ENCODE measurements at places on chromosomes 1 and 21.

DNA sequence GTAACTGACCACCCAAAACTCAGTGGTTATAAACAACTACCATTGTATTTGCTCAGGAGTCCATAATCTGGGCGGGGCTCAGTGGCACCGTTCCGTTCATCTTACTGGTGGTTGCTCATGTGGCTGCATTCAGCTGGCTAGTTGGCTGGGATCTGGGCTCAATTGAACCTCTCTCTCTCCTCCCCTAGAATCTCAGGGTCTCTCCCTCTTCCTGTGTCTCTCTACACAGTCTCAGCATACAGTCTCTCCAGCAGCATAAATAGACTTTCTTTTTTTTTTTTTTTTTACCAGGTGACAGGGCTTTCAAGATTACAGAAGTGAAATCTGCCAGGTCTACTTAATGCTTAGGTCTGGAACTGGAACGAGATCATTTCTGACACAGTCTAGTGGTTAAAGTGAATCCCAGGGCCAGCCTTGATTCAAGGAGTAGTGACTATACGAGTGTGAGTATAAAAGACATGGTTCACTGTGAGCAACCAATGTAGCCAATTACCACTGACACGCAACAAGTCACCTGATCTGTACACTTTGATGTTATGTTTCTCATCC is 193.7 kb upstream of the ESRRG start:
- DNase-seq: no peak

DNA sequence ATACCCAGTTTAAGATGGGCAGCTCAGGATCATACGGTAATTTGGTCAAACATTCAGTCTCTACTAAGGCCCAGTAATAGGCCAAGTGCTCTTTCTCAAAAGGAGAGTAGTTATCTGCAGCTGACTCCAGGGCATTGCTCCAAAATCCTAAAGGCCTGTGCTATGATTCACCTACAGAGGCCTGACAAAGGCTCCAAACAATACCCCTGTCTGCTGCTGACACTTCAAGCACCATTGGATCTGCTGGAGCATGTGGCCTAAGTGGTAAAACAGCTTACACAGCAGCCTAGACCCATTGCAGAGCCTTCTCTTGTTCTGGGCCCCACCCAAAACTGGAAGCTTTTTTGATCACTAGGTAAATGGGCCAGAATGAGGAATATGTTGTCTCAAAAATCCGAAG is 22.8 kb downstream of the SLAMF7 start:
- DNase-seq: no peak

GRCh38 chr21:41755934-41756773 is 10.7 kb downstream of the RIPK4 start:
- DNase-seq: no peak

DNA sequence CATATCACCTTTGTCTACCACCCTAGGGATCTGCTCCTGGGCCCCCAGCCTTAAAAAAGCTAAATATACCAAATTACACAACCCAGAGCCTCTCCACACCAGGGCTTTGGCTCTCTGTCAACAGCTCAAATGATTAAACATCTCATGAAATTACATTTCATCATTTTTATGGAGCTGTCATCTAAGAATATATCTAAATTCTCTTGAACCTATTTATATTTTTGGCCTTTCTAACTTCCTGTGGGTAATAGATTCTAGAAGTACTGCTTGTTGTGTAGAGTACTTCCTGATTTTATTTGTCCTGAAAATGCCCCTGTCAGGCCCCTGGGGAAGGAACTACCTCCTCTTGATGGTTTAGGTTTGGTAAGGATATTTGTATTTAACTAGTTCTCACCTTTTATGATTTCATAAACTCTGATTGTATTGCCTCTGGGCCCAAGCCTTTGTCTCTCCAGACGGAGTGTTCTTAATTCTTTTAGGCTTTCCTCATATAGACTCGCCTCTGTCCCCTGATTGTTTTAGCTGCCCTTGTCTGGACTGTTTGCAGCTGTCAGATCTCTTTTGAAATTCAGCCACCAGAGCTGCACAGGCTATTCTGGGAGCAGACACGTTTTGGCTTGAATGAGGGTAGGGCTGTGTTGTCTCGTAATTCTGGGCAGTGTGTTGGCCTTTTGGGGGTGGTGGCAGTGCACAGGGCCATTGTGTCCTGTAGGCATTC is 16.6 kb downstream of the MYOG start:
- no peak for DNase-seq

DNA sequence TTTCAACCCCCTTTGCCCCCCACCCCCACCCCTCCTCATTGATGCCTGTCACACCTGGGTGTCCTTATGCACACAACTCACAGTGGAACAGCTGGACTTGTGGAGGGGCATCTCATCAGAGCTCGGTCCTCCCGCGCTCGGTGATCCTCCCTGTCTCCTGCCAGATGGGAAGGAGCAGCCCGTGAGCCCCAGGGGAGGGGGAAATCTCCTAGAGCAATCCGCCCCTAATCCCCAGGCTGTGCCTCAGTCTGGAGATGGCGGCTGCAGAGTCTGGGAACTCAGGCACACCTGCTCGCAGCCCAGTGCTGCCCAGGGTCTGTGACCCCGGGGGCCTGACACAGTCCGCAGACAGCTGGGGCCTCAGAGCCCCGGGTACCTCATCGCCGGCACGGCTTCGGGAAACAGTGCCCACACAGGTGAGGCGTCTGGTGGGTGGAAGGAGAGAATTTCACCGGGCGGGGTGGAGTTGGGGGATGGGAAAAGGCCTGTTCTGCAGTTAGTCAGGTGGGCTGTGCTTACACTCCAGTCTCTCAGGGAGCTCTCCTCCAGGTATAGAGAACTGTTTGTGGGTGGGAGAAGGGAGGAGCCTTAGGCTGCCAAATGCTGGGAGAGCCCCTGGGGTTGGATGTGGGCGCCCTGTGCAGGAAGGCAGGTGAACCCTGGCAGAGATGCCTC is 29.3 kb downstream of the TMCC2 start:
- no peak for DNase-seq

- DNase-seq: no peak
Observed at GRCh38 chr1:9555942-9556341, 16.7 kb downstream of the SLC25A33 start.

- no peak for DNase-seq
Observed at GRCh38 chr1:51192213-51192843, 43.7 kb upstream of the RNF11 start.

GRCh38 chr21:36079010-36079649 is 9.3 kb downstream of the CBR1 start:
- no peak for DNase-seq

DNA sequence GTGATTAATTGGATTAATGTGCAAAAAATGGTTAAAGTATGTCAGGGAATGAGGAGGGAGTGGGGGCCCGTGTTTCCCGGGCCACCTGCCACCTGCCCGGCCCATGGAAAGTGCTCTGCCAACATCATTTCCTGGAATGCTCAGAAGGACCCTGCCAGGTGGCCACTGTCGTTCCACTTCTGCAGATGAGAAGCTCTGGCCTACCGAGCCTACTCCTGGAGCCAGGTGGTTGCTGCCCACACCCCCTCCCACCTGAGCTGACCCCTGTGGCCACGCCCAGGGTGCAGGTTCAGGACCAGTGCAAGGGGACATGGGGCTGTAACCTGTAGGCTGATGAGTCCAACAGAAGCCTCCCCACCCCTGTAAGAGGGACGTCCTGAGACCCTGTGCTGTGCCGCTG is 99.7 kb downstream of the PRDM16 start:
- DNase-seq: no peak

DNA sequence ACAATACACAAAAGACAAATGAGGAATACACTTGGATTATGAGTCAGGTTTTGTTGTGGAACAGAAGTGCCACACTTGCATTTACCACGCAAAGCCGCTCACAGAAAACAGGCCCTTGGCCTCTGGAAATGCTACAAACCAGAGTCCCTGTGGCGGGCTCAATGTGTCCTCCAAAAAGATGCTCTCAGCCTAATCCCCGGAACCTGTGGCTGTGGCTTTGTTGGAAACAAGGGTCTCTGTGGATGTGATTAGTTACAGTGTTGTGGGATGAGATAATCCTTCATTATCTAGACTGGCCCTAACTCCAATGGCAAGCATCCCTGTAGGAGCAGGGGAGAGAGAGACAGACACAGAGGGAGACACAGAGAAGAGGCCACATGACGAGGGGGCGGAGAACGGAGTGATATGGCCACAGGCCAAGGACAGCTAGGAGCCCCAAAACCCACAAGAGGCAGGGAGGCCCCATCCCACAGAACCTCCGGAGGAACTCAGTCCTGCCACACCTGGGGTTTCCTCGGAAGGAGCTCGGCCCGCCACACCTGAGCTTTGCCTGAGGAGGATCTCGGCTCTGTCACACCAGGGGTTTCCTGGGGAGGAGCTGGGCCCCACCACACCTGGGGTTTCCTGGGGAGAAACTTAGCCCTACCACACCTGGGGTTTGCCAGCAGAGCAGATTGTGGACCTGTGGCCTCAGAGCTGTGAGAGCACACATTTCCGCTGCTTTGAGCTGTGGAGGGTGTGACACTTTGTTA is 55.4 kb downstream of the NPHP4 start:
- no peak for DNase-seq

DNA sequence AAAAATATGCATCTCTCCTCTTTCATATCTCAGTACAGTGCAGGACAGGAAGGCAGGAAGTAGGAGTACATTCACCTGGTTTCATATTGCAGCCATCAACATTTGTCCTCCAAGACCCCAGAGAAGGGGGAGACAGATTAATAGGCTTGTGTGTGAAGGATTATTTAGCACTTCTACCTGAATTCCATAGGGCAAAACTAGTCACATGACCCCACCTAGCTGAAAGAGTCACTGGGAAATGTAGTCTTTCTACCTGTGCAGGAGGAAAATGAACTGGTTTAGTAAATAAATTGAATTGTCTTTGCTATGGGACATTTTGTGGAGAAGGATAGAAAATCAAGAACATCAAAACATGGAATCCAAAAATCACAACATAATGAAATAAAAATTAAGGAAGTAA is 13.9 kb upstream of the TRIM33 start:
- no peak for DNase-seq

- no peak for DNase-seq
Observed at GRCh38 chr1:93839307-93839706, 39.7 kb downstream of the DNTTIP2 start.

DNA sequence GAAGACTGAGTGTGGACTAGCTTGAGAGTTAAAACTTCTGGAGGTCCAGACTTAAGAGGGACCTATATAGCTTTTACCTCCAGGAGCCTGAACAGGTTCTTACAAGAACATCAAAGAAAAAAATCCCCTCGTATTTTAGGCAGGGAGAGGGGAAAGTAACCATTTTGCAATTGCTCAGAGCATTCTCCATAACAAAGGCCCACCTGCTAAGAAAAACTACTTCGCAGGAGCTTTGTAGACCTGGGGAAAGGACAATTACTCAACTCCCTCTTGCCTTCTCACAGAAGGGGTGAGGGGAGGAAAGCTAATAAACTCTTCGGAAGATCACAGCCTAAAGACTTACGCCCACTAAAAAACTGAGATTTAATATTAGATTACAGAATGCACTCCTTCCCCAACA is 86.3 kb downstream of the RERE start:
- no peak for DNase-seq

DNA sequence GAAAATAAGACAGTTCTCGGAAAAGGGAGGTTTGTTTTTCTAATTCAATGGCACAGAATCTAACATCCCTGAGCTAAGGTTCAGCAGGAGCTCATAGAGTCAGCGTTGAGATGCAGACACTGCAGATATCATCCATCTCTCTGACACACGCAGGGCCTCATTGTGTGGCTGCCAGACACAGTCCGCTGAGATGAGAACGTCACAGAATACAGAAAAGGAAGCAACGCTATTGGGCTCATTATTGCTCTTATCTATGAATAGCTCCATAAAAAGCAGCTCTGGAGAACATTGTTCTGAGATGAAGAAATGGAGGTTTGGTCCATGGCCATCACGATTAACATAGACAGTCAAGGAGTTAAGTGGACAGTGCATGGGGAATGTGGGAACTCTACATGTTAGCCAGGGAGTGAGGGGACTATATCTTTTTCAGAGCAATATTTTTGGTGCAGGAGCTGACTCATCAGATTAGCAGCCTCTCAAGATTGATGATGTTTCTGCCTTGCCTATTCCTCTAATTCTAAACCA is 771.6 kb upstream of the CXADR start:
- DNase-seq: no peak

- DNase-seq: no peak
Observed at GRCh38 chr1:110135246-110135645, 15.0 kb upstream of the SLC6A17 start.

- DNase-seq: no peak
Observed at GRCh38 chr21:17372200-17372599, 140.6 kb upstream of the CXADR start.

DNA sequence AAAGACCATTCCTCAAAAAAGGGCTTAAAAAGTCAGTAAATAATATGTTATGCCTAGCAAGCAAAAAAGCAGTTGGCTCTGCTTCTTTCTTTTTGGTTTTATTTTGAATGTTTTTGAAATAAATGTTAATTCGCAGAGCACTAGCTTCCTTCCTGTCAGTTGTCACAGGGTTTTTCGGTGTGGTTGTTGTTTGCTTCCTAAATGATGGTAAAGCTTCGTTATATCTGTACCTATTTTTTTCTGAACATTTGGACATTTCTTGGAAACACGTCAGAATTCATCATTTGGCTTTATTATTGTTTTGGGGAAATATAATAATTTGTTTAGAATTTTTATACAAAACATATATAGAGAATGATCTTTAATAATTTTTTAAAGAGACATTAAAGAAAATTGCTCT is 351.9 kb upstream of the SGIP1 start:
- no peak for DNase-seq

Measured in esophagus squamous epithelium (tissue), 5 donors.